ENCODE measurements at places on chromosomes 3 and 15.

DNA sequence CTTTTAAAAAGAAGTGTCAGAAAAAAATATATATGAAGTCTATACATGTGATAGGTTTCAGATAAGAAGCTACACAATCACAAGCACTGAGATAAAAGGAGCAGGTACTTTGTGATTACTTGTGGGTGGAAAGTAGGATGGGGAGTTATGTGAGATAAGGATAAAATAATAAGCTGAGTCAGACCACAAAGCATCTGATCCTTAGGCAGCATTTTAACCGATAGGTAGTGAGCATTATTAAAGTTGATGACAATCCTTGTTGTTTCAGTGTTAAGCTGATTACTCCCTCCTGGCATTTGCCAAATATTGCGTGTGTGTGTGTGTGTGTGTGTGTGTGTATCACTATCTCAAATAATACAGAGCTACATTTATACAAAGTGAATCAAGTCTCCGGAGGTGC, 483.1 kb downstream of the NAALADL2 start:
- peak; percentile 30 for DNase-seq

DNA sequence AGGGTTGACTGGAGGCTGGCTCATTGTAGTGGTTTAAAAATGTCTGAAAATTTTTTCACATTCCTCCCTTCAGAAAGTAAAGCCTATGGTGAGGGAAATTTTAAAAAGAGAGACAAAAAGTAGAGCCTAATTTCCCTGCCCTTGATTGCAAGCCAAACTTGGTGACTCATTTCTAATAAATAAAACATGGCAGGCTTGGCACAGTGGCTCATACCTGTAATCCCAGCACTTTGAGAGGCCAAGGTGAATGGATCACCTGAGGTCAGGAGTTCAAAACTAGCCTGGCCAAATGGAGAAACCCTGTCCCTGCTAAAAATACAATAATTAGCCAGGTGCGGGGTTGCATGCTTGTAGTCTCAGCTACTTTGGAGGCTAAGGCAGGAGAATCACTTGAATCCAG, 18.9 kb upstream of the ARRDC4 start:
- DNase-seq = no peak

DNA sequence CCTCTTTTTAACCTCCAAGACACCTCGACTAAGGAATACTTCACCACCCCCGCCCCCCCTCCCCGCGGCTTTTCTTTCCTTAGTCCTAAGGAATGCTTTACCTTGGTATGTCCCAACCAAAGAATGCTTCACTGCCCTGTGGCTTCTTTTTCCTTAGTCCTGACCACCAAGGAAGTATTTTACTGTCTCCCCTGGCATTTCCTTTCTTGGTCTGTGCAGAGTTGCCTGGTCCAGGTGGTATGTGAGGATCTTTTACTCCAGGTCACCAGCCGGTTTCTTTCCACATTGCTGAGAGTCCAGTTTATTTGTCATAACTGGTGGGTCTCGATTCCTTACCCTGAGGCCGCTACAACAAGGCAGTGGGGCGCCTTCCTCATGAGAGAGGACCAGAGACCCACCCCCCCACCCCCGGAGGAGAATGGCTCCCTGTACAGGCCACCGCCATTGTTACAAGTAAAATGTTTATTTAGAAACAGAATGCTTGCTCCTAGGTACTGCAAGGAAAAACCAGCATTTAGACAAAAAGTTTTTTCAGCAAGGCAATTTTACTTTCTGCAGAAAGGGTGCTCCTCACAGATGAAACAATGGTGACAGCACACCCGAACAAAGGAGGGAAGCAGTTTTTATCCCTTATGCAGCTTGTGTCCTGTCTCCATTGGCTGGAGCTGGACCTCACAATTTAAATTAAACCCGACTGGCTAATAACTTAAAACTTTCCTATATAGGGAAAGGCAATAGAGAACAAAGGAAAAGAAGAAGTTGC, 23.1 kb upstream of the MTHFS start:
- DNase-seq = no peak

DNA sequence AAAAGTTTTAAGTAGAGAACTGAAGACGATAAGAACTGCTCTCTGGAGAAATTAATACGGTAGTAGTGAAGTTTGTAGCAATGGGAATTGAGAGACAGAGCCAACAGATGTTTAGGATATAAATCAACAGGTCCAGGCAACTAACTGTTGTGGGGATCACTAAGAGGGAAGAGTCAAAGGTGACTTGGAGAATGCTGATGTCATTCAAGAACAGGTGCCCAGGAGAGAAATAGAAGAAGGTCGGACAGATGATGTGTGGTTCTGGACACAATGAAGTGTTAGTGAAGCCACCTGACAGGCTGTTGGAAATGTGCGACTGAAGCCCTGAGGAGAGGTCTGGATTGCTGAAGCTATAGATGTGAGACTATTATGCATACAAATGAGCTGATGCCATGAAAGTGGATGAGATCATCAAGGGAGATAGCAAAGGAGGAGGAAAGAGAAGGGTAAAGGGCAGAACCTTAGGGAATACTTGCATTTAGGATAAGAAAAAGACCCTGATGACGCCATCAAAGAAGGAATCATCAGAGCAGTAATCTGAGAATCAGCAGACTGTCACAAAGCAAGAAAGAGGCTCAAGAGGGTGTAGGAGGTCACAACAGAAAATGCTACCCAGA, 183.7 kb downstream of the FRMD5 start:
- DNase-seq = no peak

DNA sequence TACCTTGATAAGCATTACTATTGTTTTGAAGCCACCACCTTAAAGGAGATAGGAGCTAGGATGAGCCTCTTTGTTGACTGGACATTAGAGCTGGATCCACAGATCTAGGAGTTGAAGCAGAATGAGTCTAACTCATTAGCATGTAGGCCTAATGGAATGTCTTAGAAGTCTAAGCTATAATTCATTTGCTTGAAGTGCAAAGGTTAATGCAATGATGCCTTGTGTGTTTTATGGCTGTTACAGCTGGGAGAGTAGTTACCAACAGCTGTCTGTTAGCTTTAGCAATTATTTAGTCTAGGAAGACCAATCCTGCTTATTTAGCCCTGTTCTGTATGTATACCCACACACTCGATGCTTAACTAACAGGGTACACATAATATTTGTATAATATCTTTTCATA, 419.3 kb downstream of the TUSC7 start:
- DNase-seq = no peak

- DNase-seq = no peak
Observed at GRCh38 chr3:43181202-43181821, 75.4 kb upstream of the POMGNT2 start.

- no peak for DNase-seq
Observed at GRCh38 chr15:81000144-81000623, 539 bp upstream of the TLNRD1 start.

DNA sequence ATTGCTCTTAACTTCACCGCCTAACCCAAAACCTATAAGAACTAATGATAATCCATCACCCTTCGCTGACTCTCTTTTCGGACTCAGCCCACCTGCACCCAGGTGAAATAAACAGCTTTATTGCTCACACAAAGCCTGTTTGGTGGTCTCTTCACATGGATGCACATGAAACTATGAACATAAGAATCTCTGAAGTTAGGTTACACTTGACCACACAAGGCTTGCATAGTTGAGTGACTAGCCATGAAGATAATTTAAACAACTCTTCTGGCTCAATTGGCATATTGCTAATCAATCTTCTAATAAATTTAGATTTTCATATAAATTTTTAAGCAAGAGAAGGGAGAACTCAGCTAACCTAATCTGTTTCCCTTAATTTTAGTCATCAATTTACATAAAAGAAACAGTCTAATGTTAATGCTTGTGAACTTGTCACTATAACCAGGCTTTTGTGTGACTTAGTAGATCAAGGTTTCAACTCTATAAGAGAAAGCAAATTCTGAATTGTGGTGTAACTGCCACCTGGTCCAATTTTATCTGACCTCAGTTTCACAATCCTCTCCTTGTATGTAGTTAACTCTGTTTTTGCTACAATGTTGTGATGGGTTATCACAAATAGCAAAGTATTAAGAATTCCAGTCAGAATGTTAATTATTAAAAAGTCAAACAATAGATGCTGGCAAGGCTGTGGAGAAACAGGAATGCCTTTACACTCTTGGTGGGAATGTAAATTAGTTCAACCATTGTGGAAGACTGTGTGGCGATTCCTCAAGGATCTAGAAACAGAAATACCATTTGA, 82.0 kb downstream of the HHLA2 start:
- DNase-seq = no peak

GRCh38 chr3:196096382-196096953, 14.6 kb upstream of the TFRC start:
- no peak for DNase-seq

GRCh38 chr3:113247675-113248458, 36.5 kb downstream of the BOC start:
- DNase-seq = no peak

- DNase-seq = no peak
Observed at GRCh38 chr15:66943456-66944095, 121.8 kb upstream of the SMAD3 start.

GRCh38 chr3:142536519-142536918, 42.0 kb downstream of the ATR start:
- no peak for DNase-seq

DNA sequence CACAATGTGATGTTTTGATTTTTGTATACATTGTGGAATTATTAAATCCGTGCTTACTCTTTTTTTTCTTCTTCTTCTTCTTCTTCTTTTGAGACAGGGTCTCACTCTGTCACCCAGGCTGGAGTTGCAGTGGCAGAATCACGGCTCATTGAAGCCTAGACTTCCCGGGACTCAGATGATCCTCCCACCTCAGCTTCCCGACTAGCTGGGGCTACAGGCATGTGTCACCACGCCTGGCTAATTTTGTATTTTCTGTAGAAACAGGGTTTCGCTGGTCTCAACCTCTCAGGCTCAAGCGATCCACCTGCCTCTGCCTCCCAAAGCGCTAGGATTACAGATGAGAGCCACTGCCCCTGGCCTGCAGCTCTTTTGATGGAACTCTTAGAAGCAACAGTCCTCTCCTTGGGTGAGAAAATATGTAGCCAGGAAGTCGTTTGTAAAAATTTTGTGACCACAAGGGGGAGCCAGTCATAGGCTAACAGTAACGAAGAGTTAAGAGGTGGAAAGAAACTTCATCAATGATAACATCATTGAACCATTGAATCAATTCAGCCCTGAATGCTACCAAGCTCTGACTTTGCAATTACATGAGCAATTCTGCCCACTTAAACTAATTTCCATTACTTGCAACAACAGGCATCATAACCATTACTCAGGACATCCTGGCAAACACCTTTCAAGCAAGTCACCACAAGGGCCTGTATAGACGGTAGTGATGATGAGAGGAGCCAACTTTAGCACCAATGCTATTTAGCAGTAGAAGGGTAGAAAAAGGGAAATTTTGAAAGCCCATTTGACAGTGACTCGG, 16.7 kb upstream of the CMTM7 start:
- DNase-seq = no peak
